ENCODE measurements at places on chromosomes 13 and 19.

DNA sequence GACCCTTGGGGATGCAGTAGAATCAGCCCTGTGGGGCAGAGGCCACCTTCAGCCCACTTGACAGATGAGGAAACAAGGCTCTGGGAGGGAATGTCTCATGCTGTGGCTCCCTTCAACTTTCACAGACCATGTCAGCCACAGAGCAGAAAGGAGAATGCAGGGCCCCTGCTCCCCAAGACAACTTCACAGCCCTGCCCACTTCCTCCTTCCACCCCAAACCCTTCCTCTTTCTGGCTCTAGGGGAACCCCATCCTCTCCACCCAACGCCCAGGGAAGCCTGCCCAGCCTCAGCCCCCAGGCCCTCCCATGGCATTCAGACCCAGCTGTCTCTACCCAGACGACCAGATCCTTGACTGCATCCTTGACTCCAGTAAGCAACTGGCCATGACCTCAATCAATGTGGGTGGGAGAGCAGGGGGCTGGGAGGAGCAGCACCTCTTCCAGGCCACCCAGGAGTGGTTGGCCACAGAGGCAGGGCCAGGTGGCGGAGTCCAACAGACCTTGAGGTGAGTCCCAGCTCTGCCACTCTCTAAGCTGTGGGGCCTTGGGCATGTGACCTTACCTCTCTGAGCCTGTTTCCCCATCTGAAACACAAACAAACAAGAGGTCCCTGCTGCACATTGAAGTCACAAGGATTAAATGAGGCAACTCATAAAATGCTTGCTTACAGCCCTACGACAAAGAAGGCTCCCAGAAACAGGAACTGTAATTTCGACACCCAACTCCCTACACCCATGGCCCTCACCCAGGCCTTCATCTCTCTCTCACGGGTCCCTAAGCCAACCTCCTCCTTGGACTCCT, 15.8 kb downstream of the DEDD2 start:
- no peak for DNase-seq

DNA sequence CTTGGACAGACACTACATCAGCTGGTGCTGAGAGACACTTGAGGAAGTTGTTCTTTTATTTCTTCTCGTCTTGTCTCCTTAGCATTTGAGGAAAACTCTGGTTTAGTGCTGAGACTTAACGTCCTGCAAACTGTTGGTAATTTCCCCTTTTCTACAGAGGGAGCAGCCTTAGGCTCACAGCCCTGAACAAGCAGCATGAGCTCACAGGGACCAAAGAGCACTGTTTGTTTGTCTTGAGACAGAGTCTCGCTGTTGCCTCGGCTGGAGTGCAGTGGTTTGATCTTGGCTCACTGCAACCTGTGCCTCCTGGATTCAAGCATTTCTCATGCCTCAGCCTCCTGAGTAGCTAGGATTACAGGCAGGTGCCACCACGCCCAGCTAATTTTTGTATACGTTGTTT, 5.5 kb downstream of the ZNF805 start:
- DNase-seq = no peak

DNA sequence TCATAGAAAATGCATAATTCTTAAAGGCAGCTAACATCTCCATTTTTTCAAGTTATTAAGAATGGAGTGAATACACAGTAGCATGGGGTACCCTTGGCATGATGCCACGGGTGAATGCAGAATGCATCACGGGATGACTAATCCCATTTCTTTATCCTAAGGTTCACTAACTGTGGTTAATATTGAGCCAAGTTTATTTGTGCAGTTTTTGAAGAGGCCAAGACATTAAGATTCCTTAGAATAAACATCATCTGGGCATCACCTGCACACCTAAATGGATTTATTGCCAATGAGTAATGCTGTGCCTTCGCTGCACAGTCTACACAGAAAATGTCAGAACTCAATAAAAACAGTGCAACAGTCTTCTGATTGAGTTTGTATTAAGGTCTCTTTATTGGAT, 333.1 kb downstream of the GPC6 start:
- peak; percentile 49 for DNase-seq

- DNase-seq = no peak
Observed at GRCh38 chr13:23384111-23384510, 49.4 kb downstream of the SACS start.

DNA sequence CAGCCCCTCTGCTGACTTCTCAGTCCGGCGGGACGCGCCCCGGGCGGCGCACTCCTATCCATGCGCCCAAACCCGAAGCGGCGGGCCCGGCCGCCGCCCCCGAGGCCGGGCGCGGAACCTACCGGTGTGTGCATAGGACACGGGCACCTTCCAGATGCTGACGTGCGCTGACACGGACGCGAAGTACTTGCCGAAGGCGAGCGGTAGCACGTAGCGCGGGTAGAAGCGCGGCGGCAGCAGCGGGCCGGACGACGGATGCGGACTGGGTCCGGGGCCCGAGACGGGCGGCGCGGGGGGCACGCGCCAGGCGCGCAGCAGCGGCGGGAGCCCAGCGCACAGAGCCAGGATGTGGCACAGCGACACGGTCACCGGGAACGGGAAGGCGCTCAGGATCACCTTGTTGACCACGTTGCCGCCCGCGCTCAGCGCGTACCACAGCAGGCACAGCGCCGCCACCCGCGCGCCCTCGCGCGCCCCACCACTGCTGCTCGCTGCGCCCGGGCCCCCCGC, 338 bp downstream of the SLC35E1 start:
- DNase-seq = peak; percentile 37

DNA sequence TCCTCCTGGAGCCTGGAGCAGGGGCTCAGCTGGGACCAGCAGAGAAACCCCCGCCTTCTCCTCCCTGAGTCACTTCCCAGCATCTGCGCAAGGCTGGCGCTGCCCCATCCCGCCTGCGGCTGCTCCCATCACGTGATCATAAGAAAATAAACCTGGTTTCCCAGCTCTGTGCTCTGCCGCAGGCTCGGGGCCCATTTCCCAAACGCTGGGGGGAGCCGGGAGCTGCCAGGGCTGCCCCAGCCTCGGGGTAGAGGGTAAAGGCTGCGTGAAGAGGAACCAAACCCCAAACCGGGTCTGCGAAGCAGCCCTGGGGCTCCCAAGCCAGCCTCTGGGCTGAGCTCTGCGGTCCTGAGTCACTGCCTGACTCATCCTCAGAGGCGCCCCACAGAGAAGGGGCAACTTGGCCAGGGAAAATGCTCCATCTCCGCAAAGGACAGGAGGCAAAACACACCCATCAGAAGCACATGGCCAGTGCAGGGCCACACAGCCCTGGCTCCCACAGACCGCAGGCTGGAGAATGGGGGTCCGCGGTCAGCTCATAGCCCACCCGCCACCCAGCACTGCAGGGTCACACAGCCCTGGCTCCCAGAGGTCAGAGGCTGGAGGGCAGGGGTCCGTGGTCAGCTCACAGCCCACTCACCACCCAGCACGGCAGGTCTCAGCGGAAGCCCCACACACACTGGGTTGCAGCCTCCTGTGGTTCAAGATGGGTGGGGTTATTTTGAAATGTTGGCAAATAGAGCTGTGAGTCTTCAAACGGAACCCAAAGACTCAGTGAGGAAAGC, 67.1 kb downstream of the RASA3 start:
- peak; percentile 54 for DNase-seq

GRCh38 chr13:99151516-99151915, 49.1 kb upstream of the UBAC2 start:
- DNase-seq = no peak

- no peak for DNase-seq
Observed at GRCh38 chr13:23690668-23691067, 120.5 kb downstream of the TNFRSF19 start.

DNA sequence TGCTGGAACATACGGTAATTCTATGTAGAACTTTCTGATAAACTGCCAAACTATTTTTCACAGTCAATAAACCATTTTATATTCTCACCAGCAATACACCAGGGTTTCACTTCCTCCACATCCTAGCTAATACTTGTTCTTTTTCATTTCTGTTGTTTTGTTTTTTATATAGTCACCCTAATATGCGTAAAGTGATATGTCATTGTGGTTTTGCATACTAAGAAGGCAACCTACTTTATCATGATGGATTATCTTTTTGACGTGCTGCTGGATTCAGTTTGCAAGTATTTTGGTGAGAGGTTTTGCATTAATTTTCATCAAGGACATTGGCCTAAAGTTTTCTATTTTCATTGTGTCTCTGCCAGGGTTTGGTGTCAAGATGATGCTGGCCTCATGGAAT, 1384.1 kb downstream of the UQCRFS1 start:
- DNase-seq = no peak

DNA sequence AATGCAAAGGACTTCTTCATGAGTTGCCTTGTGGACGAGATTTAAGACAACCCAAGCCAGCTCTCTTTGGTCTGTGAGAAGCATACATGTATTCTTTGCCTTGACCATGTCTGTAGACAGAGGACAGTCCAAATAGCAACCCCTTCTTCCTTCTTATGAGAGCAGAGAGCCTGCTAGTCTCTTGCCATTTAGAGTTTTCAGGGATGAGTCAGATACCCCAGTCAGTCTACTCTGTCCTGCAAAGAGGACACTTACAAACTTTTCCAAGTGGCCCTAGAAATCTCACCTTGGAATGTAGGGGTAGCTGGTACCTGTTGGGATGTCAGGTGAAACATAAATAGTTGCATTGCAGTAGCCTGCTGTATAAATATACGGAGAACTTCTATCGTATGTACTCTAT, 36.7 kb downstream of the DNAJC3 start:
- DNase-seq = no peak

GRCh38 chr13:51148952-51149573, 38.0 kb upstream of the C13orf42 start:
- DNase-seq = peak; percentile 1

DNA sequence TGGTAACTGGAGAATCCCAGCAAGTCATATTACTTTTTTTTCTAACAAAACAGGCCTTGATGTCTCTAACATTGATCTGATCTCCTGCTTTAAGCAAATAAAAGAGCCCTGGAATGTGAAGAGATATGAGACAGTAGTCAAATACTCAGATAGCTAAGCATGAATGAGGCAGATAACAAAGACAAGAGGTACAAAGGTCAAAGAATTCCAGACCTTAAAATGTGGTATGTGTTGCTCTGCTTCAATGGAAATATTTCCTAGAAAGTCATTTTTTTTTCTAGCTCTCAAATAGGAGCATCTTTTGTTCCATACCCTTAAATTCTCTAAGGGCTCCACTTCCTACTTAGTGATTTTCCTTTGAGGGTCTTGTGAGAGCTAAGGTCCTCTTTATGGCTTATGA, 54.6 kb downstream of the ZNF254 start:
- DNase-seq = no peak

GRCh38 chr19:45793876-45794275, 1.2 kb upstream of the DMWD start:
- DNase-seq = no peak
